ENCODE measurements at places on chromosomes 12 and 14. TPM values are rescaled to one million over a fixed set of nuclear protein-coding genes. Genes with fewer than 3 reads are reported as not detected.

GRCh38 chr14:49447540-49448107, 138.6 kb downstream of the RPS29 start:
- no peak for DNase-seq

GRCh38 chr12:86543716-86544115, 287.5 kb upstream of the MGAT4C start:
- no peak for DNase-seq

DNA sequence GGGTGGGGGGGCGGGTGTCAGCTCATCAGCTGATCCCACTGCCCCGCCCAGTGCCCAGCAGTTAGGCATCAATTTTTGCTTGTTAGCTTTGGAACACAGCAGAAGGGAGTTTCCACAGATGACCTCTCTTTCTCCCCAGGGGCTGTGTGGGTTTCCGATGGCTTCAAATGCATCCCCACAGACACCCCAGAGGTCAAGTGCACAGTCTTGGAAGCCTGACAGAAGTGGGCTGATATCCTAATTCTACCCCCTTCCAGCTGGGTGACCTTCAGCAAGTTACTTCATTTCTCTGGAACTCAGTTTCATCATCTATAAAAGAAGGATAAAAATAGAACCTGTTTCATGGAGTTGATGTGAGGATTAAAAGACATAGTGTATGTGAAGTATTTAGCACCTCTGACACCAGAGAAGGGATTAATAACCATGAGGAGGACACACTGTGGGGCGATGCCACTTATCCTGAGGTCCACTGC, 22.0 kb downstream of the TTC9 start:
- no peak for DNase-seq

DNA sequence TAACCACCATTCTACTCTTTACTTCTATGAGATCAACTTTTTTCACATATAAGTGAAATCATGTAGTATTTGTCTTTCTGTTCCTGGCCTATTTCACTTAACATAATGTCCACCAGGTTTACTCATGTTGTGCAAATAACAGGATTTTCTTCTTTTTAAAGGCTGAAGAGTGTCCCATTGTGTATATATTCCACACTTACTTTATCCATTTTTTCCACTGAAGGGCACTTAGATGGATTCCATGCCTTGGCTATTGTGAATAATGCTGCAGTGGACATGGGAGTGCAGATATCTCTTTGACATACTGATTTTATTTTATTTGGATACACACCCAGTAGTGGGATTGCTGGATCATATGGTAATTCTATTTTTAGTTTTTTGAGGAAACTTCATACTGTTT, 181.1 kb upstream of the HMGA2 start:
- no peak for DNase-seq

GRCh38 chr14:102077382-102077709, 9.5 kb downstream of the HSP90AA1 start:
- DNase-seq, result no peak

GRCh38 chr14:45715946-45716345, 462.9 kb upstream of the MIS18BP1 start:
- no peak for DNase-seq

EXOC3L4 gene
- 1.2 TPM for total RNA-seq

DNA sequence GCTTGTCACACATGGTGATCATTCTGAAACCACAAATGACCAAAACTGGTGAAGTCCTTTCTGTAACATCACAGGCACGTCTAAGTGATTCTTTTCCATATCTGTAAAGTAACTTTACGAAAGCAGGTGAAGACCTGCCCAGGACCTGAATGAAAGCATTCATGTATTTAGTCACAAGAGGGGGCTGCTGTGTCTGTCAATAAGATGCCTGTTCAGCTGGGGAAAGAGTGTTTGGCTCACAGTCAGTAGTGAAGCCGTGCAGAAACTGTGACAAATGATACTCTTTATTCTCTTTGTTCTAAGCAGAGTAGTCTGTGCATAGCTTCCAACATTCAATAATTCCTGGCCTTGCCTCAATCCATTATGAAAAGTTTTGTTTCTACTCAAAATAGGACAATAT, 373.5 kb upstream of the OR4E1 start:
- no peak for DNase-seq

GRCh38 chr14:47252802-47253201, 422.6 kb downstream of the MDGA2 start:
- no peak for DNase-seq

DNA sequence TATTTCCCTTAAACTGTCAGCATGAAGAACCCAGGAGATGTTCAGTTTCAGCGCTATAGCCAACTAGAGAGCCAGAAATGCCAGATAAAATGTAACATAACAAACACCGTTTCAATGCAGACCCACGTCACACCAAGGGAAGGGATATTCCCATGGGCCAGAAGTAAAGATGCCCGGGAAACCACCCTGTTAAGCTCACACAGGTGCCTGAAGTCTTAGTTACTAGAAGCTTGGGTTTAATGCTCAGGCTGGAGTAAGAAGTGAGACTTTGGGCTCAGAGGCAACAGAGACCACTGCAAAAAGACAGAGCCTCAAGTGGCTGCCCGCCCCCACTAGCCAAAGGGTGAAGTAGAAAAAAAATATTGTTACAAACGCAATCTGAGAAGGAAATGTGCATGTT, 52.3 kb downstream of the SYNE3 start:
- no peak for DNase-seq

DNA sequence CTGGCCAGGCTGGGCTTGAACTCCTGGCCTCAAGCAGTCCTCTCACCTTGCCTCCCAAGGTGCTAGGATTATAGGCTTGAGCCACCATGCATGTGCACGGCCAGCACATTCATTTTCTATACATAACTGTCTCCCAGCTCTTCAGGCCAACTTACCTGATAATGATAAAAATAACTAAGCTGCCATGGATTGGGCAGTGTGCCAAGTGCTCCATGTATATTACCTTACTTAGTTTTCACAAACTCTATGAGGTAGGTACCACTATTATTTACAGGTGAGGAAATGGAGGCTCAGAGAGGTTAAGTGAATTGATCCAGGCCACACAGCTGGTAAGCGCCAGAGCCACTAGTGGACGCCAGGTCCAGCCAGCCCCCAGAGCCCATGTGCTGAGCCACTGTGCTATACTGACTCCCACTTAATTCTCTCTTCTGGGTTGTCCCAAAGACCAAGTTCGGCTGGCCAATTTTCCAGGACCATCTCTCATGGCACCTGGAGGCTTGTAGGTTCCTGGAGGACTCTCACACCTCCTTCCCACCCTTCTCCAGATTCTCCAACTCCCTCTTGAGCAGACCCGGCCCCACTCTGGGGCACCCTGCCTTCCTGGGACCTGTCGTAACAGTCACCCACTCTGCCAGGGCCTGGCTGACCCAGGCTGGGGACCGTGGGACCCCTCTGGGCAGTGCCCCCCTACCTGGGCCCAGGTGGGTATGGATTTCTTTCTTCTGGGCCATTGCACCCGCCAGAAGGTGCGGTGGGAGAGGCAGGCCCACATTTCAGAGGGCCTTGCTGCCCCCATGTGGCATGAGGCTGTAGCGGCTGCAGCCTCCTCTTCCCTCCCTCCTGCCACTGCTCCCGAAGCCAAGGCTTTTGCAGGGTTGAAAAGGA, 30.2 kb upstream of the CIPC start:
- peak; percentile 87 for DNase-seq

DNA sequence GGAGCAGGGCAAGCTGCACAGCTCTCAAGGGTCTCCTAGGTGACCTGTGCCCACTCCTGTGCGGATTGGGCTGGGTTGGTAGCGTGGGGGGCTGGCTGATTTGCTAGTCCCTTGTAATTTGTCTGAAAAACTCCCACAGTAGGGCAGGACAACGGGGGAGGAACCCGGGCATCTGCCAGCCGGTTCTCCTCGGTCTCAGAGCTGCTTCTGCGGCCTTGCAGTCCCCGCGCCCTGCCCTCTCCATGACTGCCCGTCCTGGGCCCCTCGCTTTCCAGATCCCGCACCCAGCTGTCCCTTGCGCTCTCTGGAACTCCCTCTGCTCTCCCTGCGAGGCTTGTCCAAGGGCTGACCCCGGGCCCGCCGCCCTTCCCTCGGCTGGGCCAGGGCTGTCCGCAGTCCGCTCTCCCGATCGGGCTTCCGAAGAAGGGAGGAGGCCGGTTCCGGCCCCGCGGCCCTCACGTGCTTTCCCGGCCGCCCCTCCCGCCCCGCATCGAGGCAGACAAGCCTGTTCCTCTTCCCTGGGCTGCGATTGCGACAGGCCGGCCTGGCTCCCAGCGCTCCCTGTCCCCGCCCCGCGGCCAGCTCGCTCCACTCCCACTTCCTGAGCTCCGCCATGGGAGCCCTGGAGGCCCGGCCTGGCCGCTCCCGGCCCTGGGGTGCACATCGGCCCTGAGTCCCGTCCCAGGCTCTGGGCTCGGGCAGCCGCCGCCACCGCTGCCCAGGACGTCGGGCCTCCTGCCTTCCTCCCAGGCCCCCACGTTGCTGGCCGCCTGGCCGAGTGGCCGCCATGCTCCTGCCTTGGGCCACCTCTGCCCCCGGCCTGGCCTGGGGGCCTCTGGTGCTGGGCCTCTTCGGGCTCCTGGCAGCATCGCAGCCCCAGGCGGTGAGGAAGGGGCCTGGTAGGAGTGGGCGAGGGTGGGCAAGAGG, at the start of gene LTBR:
TSS of gene LTBR (plus strand) at position 591 of the 927 bp plus-strand sequence. CDS start at position 788, 197 bp downstream.
- DNase-seq, result peak; percentile 99

P2RX2 gene
- not detected for total RNA-seq

TRHDE gene
- total RNA-seq, result 4.6 TPM

- no peak for DNase-seq
These were observed 20.2 kb downstream of the VPS37B start for GRCh38 chr12:122875590-122876220.

GRCh38 chr12:99059824-99060511, 414.9 kb downstream of the APAF1 start:
- DNase-seq, result peak; percentile 73

GRCh38 chr12:19970821-19971220, 397.5 kb upstream of the PDE3A start:
- DNase-seq, result no peak

DNA sequence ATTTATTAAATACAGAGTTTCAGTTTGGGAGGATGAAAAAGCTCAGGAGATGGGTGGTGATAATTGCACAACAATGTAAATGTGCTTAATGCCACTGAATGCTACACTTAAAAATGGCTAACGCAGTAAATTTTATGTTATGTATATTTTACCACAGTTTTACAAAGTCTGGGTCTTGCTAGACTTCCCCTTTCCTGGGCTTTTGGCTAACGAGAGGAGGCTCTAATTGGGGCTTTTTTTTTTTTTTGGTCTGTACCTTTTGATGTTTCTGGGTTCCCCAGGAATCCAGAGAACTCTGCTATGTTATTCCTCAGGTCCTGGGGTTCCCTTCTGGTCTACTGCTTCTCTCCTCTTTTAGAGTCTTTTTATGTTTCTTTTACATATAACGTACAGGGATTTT, 355.5 kb downstream of the CACNA1C start:
- DNase-seq, result no peak

SH2B3 gene
- total RNA-seq, result 31.2 TPM

GRCh38 chr14:33699300-33699983, 251.4 kb downstream of the EGLN3 start:
- DNase-seq, result no peak

CMA1 gene
- 0.76 TPM for total RNA-seq

GUCY2C gene
- not detected for total RNA-seq

DNA sequence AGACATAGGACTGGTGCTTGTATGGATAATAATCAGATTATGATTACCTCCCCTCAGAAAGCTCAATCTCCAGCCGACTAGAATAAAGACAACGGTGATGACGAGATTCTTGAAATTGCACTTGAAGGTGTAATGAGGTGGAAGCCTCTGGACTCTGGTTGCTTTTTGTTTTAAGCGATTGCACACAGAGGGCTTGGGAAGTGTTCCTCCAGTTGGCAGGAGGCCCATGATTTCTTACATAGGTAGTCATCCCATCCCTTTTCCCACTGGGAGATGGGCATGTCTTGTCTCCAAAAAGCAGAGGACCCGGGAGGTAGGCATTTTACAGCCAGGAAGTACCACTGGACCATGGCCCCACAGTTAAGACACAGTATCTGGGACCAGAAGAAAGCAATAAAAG, 165.7 kb upstream of the FKBP4 start:
- DNase-seq, result no peak

RTL1 gene
- total RNA-seq, result not detected

- no peak for DNase-seq
These were observed 259.3 kb downstream of the PPFIA2 start for GRCh38 chr12:81499809-81500208.

PLXNC1 gene
- total RNA-seq, result 5.9 TPM

DNA sequence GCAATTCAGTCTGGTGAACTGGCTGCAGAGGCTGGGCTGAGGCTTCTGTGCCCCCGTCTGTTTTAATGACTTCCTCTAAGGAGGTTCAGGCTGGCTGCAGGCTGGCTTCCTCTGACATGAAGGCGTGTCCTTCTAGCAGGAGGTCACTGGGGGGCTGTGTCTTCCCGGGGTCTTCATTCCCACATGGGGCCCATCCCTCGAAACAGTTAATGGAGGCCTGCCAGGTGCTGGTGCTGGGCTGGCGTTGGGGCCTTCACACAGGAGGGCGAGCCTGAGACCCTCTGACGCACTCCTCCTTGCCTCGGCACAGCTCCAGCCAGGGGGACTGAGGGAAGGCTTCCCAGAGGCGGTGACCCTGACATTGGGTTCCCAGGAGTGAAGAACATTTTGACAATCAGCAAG, 57.7 kb upstream of the DLK1 start:
- DNase-seq, result no peak

DNA sequence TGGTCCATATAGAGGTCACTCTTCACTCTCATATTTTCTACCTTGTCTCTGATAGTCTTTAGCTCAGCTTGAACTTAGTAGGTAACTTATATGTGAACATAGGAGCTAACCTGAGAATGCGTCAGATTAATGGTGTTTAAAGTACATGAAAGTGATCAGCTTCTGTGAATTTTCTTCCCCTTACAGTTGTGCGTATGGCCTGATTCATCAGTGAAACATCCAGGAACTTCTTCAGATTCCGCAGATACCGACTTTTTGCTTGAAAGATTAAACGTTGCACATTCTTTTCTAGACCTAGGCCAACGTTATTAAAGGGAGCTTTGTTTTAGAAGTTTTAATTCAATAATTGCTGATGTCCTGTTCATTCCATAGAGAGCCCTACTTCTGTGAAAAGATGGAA, 1945.1 kb upstream of the SEL1L start:
- no peak for DNase-seq

DNA sequence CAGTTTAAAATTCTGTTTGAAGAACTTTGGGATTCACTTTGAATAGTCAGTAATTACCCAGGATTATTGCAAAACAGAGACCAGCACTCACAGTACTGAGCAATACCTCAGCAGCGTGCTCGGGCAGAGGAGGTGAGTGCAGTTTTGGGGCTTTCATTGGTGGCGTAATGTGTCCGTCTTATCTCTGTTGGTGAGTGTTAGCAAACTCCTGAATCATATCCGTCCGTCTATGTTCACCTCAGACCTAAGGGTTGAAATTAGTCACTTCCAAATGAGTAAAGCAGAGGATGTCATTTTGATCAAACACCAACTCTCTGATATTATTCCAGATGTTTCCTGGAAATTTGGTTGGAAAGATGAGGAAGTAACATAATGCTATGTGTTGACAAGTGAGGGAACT, 82.8 kb downstream of the BORCS5 start:
- DNase-seq, result no peak

Data from right cardiac atrium (tissue), 5 donors.